ENCODE measurements at places on chromosomes 3 and 15.

GRCh38 chr3:62636235-62636826 lies 238.9 kb downstream of the CADPS start:
- DNase-seq, result no peak

DNA sequence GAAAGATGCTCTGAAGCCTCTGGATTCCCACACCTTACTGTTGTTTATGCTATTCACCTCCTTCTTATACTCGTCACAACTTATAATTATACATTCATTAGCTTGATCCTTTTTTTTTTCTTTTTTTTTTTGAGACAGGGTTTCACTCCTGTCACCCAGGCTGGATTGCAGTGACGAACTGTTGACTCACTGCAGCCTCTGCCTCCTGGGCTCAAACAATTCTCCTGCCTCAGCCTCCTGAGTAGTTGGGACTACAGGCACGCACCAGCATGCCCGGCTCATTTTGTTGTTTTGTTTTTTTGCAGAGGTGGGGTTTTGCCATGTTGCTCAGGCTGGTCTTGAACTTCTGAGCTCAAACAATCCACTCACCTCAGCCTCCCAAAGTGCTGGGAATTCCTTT lies 143.6 kb downstream of the PLCL2 start:
- no peak for DNase-seq

- DNase-seq, result no peak
Observed at GRCh38 chr15:85800478-85801123, 5.9 kb upstream of the KLHL25 start.

GRCh38 chr3:13555753-13556152 lies 6.8 kb downstream of the FBLN2 start:
- DNase-seq, result no peak

DNA sequence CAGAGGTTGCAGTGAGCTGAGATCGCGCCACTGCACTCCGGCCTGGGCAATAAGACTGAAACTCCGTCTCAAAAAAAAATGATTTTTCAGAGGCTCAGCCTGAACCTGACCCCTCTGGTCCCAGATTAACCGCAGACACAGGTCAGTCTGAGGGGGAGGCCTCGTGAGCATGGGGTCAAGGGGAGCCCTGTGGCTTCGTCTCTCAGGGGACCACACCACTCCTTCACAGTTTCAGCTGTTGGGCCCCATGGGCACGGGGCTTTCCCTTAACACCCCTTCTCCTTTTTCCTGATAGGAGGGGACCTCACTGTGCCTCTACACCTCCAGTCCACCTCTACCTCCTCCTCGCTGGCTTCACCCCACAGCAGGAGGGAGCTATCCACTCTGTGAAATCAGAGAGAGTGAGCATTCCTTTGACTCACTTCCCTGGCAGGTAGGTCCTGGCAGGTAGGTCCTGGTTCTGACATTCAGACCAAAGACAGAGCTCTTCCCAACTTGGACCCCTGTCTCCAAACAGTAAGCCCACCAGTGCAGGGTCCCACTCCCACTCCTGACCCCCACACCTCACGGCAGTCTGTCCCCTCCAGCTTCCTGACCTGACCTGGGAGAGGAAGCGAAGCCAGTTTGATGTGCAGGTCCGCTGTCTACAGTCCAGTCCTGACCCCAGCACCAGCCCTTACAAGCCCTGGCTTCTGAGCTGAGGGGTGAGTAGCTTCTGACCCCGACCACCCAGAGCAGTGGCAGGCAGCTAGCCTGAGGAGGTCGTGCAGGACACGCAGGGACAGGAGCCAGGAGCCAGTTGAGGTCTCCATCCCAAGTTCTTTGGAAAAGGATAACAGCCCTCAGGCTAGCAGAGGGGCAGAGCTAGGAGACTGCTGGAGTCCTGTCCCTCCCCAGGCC lies 9.0 kb downstream of the RRP9 start:
- no peak for DNase-seq

GRCh38 chr3:151584566-151584965 lies 123.7 kb upstream of the IGSF10 start:
- DNase-seq, result no peak

DNA sequence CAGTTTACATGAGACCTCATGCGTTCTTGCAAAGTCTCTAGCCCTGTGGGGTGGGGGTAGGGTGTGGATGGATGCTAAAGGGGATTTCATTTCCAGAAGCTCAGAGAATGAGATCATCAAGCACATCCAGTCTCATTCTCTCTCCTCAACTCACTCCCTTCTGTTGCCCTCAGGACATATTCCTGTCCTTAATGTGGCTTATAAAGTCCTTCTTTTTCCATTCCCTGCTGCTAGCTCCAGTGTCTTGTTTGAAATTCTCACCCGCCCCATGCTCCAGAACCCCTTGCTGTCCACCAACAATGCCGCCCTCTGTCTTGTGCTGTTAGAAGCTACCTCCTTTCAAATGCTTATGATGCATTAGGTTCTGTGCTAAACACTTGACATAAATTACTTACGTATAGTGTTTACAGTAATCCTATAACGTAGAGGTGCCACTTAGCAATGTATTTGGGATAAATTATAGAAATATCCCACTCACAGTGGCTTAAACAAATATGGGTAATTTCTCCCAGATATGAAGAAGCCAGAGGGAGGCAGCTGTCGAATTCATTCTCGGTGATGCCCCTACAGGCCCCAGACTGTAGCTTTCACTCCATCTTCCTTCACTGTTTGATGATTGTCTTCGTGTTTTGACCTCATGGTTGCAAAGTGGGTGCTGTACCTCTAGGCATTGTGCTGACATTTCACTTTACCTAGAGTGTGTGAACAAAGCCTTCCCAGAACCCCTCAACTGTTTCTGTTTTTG lies 273.1 kb upstream of the TBL1XR1 start:
- DNase-seq, result no peak
